ENCODE measurements at places on chromosomes 16 and 17.
A peak's percentile ranks its signal among the peaks of the same experiment; 100 is the strongest.

GRCh38 chr16:80580109-80580832 is 39.5 kb downstream of the DYNLRB2 start:
- no peak for DNase-seq

DNA sequence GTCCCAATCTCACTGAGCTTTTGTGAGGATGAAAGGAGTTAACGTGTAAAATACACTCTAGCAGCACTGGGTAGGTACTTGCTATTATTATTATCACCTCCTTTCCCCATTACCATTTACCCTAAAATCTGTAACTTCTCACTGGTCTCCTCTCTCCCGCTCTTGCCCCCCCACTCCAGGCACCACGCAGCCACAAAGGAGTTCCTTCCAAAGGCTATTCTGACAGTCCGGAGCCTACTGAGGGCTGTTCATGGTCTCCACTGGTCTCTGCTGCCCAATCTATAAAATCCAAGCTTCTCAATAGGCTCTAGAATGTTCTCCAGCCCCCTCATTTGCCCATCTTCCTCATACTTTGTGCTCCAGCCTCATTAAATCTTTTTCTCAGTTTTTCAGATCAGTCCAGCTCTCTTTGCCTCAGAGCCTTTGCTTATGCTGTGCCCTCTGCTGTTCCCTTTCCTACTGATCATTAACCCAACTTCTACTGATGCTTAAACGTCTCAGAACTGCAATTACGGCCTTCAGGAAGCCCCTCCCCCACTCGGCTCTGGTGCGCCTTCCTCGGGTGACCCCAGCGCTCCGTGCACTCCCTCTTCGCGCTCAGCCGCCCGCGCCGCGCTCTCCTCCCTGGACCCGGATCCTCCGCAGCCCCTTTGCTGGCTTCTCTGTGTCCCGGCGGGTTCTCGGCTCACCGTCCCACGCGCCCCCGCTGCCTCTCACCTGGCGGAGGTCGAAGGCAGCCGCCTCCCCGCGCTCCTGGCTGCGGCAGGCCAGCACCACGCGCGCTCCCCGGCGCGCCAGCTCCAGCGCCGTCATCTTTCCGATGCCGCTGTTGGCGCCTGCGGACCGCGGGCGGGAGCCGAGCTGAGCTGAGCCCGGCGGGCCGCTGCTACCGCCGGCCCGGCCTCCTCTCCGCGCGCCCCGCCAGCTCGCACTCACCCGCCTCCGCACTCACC is 737 bp downstream of the DHRS13 start:
- no peak for DNase-seq

GRCh38 chr17:65305778-65306177 is 168.6 kb downstream of the RGS9 start:
- no peak for DNase-seq

DNA sequence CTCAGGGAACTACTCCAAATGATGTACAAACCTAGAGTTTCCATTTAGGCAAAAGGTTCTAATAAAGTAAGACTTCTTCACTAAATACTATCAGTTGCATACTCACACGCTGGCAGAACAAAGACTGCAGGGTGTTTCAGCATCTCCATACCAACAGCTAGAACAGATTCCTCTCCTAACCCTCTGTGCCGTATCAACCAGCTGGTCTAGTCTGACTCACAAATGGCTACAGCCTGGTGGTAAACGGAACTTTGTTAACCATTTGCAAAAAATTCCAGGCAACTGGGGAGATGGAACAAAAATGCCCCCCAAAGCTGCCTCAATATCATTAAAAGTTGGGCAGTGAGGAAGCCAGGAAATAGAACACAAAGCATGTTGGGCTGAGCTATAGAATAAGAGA is 217.1 kb downstream of the GRIN2A start:
- DNase-seq = no peak

DNA sequence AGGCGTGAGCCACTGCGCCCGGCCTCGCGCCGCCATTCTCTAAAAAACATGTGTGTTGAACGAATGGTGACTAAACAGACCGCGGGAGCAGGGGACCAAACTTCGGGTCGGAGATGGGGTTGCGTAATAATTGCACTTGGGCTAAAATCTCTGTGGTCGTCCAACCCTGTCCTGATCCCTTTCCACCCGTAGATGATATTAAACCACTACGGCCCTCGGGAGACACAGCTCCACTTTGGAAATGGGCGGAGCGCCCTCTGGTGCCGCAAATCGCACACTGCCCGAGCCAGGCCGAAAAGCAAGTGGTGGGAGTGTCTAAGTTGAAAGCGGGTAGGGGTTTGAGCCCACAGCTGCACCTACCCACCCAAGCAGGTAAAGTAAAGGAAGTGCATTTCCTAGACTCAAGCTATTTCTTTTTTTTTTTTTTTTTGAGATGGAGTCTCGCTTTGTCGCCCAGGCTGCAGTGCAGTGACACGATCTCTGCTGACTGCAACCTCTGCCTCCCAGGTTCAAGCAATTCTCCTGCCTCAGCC is 17.0 kb downstream of the CAVIN1 start:
- no peak for DNase-seq

- no peak for DNase-seq
Observed at GRCh38 chr17:82911822-82912221, 72.0 kb upstream of the ZNF750 start.

DNA sequence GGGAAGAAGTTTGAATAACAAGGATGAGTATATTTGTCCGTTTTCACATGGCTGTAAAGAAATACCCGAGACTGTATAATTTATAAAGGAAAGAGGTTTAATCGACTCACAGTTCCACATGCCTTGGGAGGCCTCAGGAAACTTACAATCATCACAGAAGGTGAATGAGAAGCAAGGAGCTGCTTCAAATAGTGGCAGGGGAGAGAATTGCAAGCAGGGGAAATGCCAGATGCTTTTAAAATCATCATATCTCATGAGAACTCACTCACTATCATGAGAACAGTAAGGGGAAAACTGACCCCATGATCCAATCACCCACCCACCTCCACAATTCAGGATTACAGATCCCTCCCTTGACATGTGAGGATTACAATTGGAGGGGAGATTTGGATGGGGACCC is 212.8 kb upstream of the CDH8 start:
- no peak for DNase-seq

DNA sequence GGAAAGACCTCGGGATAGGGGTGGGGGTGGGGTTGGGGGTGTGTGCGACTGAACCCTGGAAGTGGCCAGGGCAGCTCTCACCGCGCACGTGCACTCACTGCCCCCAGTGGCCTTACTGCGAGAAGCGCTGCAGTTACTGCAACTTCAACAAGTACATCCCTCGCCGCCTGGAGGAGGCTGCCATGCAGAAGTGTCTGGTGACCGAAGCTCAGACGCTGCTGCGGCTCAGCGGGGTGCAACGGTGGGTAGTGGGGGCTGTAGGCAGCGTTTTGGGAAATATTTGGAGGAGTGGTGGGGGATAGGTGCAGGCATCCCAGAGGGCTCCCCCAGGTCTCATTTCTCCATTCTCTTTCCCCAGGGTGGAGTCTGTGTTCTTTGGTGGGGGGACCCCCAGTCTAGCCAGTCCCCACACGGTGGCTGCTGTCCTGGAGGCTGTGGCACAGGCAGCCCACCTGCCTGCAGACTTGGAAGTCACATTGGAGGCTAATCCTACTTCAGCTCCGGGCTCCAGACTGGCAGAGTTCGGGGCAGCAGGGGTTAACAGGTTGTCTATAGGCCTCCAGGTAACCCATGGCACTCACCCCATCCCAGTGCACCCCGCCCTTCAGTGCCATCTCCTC is 972 bp downstream of the RSAD1 start:
- DNase-seq = peak; percentile 48

DNA sequence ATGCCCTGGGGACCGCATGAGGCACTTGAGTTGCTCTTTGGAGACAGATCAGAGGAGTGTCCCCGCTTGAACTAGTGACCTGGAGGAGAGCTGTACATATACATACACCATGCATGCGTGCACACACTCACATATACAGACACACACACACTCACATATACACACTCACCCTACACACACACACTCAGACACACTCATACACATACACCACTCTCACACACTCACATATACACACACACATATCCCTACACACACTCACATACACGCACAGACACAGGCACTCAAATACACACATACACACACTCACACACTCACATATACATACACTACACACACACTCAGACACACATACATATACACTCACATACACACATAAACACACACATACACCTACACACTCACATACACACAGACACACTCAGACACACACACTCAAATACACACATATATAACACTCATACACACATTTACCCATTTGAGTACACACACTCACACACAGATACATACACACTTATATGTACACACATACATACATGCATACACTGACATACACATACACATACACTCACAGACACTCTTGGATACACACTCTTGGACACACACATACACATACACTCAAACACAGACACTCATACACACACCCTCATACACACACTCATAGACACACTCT is 5.4 kb upstream of the MPP2 start:
- DNase-seq = no peak

DNA sequence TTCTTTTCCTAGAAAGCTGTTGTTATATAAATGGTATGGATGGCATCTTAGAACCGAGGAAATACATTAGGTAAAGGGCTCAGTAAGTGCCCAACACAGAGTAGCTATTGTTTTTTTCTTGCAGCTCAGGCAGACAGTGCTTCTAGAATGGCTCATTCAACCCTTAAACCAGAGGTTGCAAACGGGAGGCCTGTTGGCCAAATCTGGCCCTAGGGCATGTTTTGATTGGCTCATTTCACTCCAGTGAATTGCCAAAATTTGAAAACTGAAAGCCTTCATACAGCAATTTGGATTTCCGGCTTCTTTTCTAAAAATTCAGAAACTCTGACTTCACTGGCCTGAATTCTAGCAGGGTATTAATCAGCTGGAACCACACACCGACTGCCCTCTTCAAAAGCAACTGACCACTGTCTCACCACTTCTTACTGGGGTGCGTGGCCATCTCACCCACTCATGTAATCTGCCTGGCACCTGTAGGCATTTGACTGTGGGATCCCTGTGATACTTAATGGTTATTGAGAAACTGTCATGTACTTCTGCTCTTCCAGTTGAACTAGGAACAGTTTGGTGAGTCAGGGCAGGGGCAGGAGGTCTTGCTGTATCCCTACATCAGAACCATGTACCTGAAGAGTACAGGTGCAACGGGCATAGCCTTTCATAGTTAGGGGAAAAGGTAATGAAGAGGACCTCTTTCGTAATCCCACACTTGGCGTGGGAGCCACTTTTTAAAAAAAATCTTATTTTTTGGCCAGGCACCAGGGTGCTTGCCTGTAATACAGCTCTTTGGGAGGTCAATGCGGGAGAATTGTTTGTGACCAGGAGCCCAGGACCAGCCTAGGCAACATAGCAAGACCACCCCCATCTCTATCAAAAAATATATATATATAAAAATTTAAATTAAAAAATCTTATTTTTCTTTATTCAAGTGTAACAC is 53.6 kb upstream of the SCNN1B start:
- DNase-seq = no peak

DNA sequence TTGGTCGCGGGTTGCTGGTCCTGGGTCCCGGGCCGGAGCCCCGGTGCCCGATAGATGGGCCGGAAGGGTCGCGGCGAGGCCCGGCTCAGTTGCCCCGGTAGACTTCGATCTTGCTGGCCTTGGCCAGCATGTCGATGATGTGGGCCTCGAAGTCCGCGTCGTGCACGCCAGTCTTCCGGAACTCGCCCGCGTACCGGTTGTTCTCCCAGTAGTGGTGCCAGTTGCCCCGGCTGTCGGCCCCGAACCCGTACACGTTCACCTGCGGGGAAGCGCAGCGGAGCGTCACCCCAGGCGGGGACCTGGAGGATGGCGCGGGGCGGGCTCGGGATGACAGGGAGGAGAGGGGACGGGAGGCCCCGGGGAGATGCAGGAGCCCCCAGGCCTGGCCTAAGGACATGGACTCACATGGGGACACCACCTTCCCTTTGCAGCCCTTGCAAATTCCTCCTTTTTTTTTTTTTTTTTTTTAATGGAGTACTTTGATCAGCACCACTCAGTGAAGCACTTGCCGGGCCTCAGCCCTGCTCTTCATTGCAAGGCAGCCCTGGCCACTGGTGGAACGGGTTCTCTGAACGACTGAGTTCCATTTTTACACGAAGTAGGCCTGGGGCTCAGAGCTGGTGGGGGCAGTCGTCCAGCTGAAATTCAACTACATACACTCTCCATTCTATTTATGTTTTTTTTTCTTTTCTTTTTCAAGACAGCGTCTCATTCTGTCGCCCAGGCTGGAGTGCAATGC is 35.1 kb downstream of the DDX19A start:
- no peak for DNase-seq

GRCh38 chr17:55266051-55266957 is 1.5 kb downstream of the HLF start:
- no peak for DNase-seq

GRCh38 chr17:42389135-42389417 is 834 bp upstream of the STAT3 start:
- no peak for DNase-seq

GRCh38 chr17:55167024-55167725 is 97.6 kb upstream of the HLF start:
- no peak for DNase-seq

- no peak for DNase-seq
Observed at GRCh38 chr17:38815576-38816193, 9.4 kb downstream of the CWC25 start.

- DNase-seq = no peak
Observed at GRCh38 chr16:67028167-67028695, 718 bp upstream of the CBFB start.

- DNase-seq = no peak
Observed at GRCh38 chr16:72884573-72884972, 163.4 kb downstream of the ZFHX3 start.

DNA sequence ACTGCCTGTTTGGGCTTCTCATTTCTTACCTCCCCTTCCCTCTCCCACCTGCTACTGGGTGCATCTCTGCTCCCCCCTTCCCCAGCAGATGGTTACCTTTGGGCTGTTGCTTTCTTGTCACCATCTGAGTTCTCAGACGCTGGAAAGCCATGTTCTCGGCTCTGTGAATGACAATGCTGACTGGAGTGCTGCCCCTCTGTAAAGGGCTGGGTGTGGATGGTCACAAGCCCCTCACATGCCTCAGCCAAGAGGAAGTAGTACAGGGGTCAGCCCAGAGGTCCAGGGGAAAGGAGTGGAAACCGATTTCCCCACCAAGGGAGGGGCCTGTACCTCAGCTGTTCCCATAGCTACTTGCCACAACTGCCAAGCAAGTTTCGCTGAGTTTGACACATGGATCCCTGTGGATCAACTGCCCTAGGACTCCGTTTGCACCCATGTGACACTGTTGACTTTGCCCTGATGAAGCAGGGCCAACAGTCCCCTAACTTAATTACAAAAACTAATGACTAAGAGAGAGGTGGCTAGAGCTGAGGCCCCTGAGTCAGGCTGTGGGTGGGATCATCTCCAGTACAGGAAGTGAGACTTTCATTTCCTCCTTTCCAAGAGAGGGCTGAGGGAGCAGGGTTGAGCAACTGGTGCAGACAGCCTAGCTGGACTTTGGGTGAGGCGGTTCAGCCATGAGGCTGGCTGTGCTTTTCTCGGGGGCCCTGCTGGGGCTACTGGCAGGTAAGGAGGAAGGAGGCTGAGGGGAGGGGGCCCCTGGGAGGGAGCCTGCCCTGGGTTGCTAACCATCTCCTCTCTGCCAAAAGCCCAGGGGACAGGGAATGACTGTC is at the start of gene CD68:
TSS of gene CD68 (plus strand) at position 638 of the 833 bp plus-strand sequence. CDS start at position 678, 40 bp downstream.
- no peak for DNase-seq
